HFFc6 (cell line): ENCODE measurements at places on chromosomes 1 and 21.

DNA sequence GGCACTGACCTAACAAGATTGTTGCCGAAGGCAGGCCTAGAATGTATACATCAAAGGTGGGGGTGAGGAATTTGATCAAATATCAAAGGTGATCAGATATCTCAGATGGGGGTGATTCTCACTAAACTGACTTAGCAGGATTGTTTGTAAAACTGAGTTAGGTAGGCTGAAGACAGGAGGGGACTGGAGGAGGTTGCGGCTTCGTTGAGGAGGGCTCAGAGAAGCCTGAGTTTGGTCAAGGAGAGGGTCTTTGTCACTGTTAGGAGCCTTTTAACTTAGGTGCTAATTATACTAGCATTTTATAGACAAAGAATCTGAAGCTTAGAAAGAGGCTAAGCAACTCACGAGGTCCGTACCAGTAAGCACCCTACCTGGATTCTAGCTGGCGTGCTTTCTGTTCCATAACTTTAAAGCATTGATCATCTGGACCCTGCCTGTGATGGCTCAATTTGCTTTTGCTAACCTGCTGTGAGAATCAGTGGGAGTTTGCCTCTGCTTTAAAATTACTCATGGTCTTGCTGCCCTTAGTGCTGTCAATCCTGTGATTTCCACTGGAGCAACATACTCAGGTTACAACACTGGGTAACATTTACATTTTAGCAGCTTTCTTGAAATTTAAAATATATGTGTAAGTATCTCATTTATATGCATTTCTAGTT, 49.8 kb downstream of the ITSN1 start:
- no peak for DNase-seq

DNA sequence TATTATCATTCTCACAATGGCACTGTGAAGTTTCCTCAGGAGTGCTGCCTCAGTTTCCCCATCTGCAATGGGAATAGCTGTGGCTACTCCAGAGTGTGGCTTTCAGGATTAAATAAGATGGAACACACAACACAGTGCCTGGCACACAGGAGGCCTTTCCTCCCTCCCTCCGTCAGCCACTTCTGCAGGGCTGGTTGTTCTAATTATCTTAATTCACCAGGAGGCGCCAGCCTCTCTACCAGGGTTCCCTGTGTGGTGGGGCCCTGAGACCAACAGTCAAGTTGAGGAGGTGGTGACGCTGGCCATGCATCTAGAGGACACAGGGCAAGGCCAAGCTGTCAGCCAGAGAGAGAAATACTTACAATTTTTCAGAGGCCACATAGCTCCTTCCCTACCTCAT, 6.3 kb upstream of the FOXO6 start:
- no peak for DNase-seq

DNA sequence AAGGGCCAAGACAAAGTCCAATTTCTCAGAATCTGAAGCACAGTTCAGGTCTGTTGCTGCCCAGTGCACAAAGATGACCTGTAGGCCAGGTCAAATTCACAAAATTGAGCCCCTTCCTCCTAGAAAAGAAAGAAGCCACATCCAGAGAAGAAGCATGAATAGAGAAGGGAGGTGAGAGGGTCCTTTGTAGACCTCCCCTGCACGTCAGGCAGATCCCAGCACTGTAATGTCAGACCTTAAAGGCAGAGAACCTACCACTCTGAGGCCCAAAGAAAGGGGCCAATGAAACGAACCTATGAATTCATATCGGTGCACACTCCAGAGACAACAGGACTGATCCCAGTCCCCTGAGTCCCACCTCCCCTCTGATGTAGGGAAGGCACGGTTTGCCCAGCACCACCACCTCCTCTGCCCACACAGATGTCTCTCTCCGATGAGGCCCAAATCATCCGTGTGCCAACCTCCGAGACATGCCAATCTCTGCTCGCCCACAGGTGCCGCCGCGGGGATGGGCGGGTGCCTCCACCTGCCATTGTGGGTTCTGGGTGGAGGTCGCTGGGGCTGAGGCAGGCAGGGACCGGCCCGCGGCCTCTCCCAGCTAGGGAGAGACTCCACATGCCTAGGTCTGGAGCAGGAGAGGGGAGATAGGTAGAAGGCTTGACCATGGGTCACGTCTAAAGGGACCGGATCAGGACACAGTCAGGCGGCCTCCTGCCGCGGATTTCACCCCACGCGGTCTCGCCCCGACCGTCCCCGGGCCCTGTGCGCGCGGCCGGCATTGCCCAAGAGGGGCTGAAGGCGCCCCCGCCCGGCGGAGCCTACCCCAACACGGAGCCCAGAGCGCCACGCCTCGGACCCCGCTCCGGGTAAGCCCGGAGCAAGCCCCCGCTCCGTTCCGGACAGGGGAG, 42.1 kb downstream of the RRAGC start:
- no peak for DNase-seq

DNA sequence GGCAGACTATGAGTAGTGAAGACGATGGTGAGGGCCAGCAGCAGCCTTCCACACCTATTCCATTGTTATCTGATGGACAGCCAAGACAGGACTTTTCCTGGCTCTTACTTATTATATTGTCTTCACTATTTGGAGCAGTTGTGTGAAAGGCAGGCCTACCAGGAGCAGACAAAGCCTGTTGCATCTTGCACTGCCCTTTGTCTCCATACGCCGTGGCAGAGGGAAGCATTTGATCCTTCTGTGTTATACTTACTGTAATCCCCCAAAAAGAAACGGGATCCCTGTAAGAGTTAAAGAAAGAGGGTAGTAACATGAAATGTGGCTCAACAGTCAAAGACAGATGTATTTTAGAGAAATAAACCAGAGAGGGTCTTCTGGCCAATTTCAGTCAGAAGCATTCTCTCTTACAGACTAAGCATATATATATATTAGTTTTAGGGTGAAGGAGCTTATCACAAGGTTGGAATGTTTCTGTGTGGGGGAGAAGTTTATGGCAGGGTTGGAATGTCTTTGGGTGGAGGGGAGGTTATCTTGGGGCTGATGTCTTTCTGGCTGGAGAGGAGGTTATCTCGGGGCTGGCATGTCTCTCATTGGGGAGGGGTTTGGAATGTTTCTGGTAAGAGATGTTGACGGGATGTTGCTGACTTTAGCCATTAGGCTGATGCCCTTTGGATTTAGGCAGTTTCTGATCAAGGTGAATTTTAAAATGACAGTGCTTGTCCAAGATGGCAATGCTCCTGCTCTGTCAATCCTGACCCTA, 23.4 kb upstream of the HSD3B1 start:
- DNase-seq: no peak

DNA sequence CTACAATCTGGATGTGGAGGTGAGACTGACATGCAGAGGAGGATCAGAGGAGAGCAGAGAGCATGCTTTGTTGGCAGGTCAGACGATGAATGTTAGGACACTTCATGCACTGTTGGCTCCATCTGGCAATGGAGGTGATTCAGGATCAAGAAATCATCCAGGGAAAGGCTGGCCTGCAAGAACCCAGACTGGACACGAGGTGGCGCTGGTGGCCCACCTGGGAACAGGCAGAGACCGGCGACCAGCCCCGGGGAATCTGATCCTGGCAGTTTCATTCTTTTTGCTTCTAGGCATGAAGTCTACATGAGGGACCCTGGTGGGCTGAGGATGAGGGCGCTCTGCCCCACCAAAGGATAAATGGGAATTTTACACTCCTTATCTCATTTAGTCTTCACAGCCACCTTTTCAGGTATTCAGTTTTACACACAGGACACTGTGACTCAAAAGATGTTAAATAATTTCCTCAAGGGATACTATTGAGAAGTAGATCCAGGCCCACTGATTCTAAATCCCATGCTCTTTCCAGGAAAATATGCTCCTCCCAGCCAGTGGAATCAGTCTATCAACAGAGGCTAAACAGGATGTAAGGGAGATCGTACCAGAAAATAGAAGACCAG, 26.2 kb upstream of the SCMH1 start:
- peak; percentile 55 for DNase-seq

GRCh38 chr1:78490861-78491450, at the start of gene PTGFR:
Gene PTGFR (plus strand): TSS chr1:78490974. CDS start chr1:78492744, 1,770 bp downstream.
- DNase-seq: peak; percentile 31

GRCh38 chr1:109910963-109911798, 532 bp downstream of the CSF1 start:
- no peak for DNase-seq

DNA sequence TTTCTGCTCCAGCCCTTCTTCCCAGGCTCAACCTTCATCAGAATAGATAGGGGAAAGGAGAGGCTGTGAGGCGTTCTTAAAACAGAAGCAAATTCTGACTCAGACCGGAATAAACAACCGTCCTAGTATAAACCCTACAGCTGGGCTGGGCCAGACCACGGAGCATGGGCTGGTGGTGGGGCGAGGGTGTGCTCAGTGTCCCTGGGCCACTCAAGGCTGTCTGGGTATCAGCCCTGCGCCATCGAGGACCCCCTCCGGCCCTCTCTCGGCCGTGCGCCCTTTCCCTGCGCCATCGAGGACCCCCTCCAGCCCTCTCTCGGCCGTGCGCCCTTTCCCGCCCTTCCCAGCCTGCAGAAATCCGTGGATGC, 36.0 kb downstream of the CAPN2 start:
- peak; percentile 49 for DNase-seq

- no peak for DNase-seq
These were observed 5.6 kb upstream of the CRP start for GRCh38 chr1:159719990-159720389.

DNA sequence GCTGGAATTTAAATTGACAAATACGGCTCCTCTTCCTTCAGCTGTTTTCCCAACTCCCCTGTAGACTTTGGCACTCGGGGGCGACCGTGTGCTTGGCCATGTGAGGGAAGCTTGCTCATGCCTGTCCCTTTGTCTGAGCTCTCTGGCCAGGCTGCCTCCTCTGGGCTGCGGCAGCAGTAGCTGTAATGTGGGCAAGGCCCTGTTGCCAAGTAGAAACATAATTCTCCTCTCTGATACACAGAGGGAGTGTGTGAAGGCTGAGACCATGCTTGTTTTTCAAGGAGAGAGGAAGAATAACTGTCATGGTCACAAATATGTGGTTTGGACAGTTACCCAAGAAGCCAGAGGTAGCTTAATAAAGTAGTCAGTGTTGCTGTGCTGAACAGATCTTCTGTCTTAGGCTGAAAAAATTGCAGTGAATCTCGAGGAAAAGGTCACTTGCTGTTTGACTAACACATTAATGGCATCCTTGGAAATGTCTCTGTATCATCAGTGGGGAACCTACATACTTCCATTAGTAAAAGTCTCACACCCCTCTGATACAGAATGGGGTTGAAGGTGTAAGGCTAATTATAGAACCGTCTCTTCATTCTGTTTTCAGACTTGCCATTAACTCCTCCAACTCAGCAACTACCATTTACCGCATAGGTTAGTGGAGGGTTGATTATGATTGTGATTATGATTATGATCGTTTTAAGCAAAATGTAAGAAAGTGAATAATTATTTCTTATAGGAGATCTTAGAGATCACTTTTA, 94.6 kb downstream of the TGFB2 start:
- peak; percentile 21 for DNase-seq

GRCh38 chr1:50929376-50929958, 30.6 kb downstream of the FAF1 start:
- peak; percentile 37 for DNase-seq

DNA sequence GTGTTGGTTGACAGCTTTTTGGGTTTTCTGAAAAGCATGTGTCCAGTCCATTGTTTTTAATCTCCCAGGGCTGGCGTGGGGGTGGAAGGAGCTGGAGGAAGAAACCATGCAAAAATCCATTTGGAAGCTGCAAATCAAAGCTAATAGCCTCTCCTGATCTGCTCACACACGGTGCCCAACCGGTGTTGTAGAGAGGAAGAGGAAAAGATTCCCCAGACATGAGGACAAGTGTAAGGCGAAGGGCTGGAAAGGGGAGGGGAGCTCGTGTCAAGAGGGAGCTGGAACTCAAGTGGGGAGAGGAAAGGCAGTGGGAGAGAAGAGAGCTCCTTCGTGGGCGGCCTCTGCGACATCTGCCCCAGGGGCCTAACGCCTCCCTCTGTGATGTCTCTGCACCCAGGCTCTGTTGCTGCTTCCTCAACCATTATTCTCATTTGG, 112.3 kb upstream of the IRF2BP2 start:
- DNase-seq: no peak

DNA sequence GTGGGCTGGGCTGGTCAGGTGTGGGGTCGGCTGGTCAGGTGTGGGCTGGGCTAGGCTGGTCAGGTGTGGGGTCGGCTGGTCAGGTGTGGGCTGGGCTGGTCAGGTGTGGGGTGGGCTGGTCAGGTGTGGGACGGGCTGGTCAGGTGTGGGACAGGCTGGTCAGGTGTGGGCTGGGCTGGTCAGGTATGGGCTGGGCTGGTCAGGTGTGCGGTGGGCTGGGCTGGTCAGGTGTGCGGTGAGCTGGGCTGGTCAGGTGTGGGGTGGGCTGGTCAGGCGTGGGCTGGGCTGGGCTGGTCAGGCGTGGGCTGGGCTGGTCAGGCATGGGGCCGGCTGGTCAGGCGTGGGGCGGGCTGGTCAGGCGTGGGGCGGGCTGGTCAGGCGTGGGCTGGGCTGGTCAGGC, 6.3 kb upstream of the FNDC10 start:
- DNase-seq: no peak

- DNase-seq: no peak
These were observed 59.2 kb downstream of the WNT9A start for GRCh38 chr1:227888404-227889046.

DNA sequence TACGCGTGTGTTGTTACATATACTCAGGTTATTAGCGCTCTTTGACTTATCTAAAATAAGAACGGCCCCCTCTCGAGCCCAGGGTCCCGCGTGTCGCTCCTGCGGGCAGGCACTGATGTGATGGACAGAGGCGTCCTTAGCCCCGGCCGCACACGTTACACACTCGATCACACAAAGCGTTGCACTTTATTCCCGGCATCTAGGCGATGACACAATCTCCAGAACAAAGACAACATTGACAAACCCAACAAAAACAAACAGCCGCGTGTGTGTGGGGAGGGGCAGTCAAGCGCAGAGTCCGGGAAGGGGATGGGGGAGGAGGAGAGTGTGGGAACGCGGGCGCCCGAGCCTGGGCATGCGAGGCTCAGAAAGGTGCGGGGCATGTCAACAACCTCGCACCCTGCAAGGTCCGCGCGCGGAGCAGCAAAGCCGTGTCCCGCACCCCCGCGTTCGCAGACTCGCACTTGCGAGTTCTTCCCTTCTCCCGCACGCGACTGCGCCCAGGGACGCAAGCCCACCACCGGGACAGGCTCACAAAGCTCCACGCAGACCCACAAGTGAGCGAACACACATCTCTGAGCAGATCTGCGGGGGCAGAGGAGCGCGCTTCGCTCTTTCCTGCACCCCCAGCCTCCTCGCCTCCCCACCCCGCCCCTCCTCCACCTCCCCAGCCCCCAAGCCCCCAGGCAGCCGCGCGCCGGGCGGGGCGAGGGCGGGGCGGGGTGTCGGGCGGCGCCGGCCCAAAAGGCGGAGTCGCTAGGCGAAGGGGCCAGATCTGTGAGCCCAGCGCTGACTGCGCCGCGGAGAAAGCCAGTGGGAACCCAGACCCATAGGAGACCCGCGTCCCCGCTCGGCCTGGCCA, at the start of gene EFNA1:
Gene EFNA1 (plus strand): TSS at position 772 of the 862 bp plus-strand sequence. CDS start 102 bp downstream, outside the sequence.
- DNase-seq: no peak

GRCh38 chr1:198088360-198089071, 68.3 kb upstream of the NEK7 start:
- DNase-seq: peak; percentile 73

GRCh38 chr1:157894613-157895165, 53.1 kb upstream of the CD5L start:
- no peak for DNase-seq
